Mesothelial cell of epicardium (in vitro differentiated cells): ENCODE measurements at places on chromosomes 3 and 15. TPM values are rescaled to one million over a fixed set of nuclear protein-coding genes. Genes with fewer than 3 reads are reported as not detected.

The GP5 gene
- 0.11 to 0.16 TPM in 2 of 3 replicates, not detected in the other for total RNA-seq

The STRA6 gene
- total RNA-seq: 101 to 114 TPM (median 111 TPM) in 3 replicates

The GPR15 gene
- not detected in 3 replicates for total RNA-seq

The SERPINI2 gene
- not detected in 3 replicates for total RNA-seq

The CPN2 gene
- total RNA-seq: not detected in 3 replicates

The ITIH1 gene
- total RNA-seq: not detected in 3 replicates

DNA sequence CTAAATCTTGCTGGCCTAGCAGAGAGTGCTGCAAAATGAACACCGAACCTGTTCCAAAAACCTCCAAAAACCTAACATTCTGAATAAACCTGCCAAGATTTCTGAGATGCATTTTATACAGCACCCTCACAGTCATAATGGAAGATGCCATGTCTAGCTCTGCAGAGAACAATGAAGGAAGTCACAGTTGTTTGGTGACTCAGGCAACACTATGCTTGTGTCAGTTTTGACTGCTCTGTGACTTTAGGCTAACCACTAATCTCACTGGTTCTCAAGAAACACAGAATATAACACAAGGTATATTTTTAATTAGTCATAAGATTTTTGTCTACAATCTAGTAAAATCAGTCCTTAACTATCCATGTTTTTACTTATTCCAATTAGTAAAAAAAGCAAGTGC, 606.6 kb downstream of the TBL1XR1 start:
- H3K36me3 ChIP-seq: no peaks in the 10 kb centered on the region
- no peak for DNase-seq
- H3K27me3 ChIP-seq: no peaks in the 10 kb centered on the region
- no peak overlapping the region for H3K4me3 ChIP-seq

DNA sequence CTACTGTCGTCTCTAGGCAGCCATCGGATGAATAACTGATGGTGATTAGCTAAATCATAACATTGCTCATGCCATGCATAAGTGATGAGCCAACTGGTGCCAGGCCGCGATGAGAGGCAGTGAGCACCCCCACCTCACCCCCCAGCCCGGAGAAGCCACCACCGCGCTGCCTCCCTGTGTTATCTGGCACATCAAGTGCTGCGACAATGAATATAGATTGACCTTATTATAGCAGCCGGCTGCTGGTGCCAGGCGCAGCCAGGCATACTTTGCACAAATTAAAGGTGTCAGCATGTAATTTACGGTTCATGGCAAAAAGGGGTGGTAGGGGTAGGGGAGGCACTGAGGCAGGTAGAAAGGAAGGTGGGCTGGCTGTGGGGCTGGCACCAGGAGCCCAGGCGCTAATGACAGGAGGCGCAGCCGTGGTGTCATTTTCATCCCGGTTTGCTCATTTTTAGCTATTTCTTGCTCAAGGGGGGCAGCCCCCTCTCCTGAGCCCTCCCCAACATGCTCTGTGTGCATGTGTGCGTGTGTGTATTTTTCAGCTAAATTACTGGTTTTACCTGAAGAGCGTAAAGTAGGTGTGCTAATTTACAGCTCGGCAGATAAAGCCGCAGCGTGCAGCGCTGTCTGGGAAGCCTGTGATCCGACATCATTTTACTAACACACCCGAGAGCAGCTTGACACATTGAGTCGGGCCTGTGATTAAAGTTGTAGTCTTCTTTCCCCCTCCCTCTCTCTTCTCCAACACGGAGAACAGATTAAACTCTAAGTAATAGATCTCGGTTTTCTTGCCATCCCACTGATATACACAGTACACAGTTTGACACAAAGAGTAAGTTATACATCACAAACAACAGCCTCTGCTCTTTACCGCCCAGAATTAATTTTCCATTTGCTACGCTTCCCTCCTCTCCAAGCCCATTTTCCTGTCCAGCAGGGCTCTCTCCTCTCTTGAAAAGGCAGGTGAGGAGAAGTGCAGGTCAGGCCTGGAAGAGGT, 212.3 kb downstream of the RPLP1 start:
- peaks cover 30% of the 10 kb centered on the region for H3K4me1 ChIP-seq
- peaks cover 5% of the 10 kb centered on the region for H3K27me3 ChIP-seq
- H3K36me3 ChIP-seq: no peaks in the 10 kb centered on the region

DNA sequence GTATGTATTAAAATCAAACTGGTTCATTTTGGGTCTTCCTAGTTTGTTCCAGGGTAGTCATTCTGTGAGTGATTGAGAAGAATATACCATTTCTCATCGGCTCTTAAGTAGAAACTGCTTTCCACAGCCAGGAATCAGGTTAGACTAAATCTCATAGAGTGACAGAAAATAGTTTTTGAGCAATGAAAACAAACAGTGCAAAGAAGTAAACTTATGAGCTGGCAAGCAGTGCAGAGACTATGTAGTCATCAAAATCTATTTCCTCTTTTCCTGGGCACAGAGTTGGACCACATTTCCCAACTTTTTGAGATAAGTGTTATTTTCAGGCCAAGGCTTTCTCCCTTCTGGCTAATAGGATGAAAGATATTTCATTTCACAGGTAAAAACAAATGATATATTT, 66.5 kb downstream of the UBE3A start:
- H3K4me3 ChIP-seq: no peak overlapping the region
- peaks cover 16% of the 10 kb centered on the region for H3K4me1 ChIP-seq
- H3K36me3 ChIP-seq: peaks cover 47% of the 10 kb centered on the region
- H3K27ac ChIP-seq: peak overlapping the region; percentile 21
- DNase-seq: no peak
- no peaks in the 10 kb centered on the region for H3K27me3 ChIP-seq

DNA sequence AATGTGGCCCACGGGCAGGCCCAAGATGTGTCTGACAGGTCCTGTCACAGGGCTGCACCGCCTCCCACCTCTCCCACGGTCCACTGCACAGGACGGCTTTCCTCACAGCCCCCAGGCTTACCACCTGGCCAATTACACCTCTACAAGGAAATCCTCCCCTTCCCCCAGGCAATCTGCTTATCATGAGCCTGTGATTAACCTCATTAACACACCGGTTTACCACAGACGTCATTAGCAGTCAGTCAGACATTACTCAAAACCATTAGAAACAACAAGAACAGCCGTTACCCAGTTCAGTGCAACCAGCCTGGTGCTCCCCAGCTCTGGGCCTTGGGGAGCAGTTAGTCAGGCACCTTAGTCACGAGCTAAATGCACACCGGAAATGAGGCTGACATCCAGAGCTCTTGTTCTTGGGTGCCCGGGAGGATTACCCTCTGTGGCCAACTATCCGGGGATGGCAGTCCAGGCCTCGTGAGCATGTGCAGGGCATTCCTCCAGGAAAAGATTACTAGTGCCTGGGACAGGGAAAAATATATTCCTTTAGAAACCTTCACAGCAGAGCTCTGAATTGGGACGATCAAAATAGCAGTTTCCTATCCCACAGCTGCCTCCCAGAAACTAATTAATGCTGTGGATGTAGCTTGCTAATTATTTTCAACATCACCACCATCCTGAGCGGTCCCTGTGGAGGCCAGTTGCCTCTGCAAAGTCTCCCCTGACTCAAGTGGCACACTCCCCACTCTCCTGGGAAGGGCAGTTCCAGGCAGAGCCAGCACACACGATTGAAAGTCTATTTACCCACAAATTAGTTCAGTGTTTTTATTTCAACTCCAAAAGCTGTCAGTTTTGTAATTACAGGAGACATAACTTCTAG, 117.4 kb upstream of the ZBED2 start:
- no peaks in the 10 kb centered on the region for H3K27me3 ChIP-seq
- no peak overlapping the region for H3K4me3 ChIP-seq
- DNase-seq: no peak
- H3K36me3 ChIP-seq: no peaks in the 10 kb centered on the region

- H3K4me1 ChIP-seq: peaks cover 2% of the 10 kb centered on the region
- H3K27ac ChIP-seq: no peak overlapping the region
- H3K4me3 ChIP-seq: no peak overlapping the region
- no peaks in the 10 kb centered on the region for H3K27me3 ChIP-seq
These were observed 304.7 kb downstream of the SUCLG2 start for GRCh38 chr3:67349551-67350174.

GRCh38 chr15:77002436-77002835, 7.5 kb downstream of the PSTPIP1 start:
- H3K27ac ChIP-seq: no peak overlapping the region
- no peak overlapping the region for H3K4me3 ChIP-seq
- no peaks in the 10 kb centered on the region for H3K4me1 ChIP-seq
- DNase-seq: no peak

DNA sequence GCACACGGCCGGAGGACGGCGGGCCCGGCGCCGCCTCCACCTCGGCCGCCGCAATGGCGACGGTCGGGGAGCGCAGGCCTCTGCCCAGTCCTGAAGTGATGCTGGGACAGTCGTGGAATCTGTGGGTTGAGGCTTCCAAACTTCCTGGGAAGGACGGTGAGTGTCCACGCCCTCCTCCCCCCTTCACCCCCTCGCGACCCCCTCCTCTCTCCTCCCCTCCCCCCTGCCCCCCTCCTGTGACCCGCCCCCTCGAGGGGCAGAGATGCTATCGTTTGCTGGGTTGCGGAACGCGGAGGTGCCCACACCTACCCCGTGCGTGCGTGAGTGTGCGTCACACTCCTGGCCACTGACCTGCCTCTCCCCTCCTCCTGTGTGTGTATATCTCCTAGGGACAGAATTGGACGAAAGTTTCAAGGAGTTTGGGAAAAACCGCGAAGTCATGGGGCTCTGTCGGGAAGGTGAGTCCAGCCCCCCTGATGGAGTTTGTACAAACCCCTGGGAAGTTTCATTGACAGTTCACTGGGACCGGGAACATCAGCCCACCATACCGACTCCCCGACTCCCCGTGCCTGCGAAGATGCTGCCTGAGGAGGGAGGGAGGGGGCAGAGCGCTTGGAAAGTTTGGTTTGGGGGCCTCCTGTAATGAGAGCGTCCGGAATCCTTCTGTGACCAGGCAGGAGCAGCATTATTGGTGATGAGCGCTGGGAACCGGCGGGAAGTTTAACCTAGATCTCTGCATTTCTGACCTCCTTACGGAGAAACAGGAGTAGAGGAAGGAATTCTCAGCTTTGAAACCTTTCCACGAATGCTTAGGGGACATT, 795 bp upstream of the SCAANT1 start:
- H3K4me1 ChIP-seq: peaks cover 24% of the 10 kb centered on the region
- DNase-seq: no peak
- peak overlapping the region; percentile 96 for H3K27ac ChIP-seq
- H3K27me3 ChIP-seq: no peaks in the 10 kb centered on the region

DNA sequence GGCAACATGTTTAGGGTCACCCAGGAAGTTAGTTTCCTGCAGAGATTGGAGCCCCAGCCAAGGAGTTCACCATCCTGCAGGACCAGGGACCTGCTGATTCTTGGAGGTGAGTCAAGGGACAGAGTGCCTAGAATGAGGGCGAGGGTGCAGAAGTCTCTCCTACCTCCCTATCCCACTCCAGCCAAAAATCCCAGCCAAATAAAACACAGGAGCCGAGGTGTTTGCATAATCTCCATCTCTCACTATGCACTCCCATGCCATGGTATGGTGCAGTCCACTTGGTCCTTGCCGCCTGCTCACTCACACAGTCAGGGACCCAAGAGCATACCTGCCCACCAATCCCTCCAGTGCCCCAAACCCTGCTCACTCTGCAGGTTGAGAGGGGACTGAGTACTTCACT, 294.2 kb downstream of the UACA start:
- DNase-seq: no peak
- no peaks in the 10 kb centered on the region for H3K36me3 ChIP-seq
- peaks cover 25% of the 10 kb centered on the region for H3K27me3 ChIP-seq
- H3K4me3 ChIP-seq: no peak overlapping the region

DNA sequence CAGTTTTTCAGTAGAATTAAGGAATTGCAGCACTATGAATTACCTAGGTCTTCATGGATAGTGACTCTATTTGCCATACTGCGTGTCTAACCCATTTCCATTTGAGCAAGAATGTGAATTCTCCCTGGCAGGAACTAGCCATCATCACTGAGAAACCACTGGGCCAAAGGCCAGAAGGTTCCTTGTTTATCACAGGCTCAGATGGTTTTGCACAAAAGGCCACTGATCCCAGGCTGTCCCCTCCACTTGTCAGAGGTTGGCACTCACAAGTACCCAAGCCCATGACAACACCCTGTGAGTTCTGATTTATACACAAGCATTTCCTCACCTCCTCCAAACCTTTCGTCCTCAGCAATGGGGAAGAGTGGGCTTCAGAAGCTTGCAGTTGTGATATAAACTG, 131.8 kb downstream of the FOXB1 start:
- no peak for DNase-seq
- no peaks in the 10 kb centered on the region for H3K36me3 ChIP-seq
- peaks cover 23% of the 10 kb centered on the region for H3K27me3 ChIP-seq
- H3K4me3 ChIP-seq: no peak overlapping the region
- peaks cover 11% of the 10 kb centered on the region for H3K4me1 ChIP-seq

GRCh38 chr3:171328419-171329082, 131.7 kb downstream of the TNIK start:
- no peak overlapping the region for H3K4me3 ChIP-seq
- no peaks in the 10 kb centered on the region for H3K27me3 ChIP-seq
- peaks cover 18% of the 10 kb centered on the region for H3K4me1 ChIP-seq

GRCh38 chr3:39750712-39751111, 58.7 kb upstream of the MYRIP start:
- peaks cover 2% of the 10 kb centered on the region for H3K27me3 ChIP-seq
- no peaks in the 10 kb centered on the region for H3K4me1 ChIP-seq
- no peak for DNase-seq
- no peak overlapping the region for H3K27ac ChIP-seq
- no peaks in the 10 kb centered on the region for H3K36me3 ChIP-seq

DNA sequence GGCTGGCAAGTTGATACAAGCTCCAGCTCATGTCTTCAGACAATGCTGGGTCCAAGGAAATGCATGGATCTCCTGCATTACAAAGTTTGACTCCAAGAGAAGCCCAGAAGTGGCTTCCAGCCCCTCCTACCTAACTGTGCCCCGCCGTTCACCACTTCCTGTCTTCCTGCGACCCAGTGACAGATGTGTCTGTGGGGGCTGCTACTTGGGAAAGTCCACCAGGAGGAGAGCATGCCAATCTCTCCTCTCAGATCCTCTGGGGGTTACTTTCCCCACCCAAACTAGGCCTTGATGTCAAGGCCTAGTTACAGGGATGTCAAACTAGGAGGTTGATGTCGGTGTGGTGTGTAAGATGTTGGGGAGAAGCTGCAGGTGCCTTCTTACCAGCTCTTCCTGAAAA, 133.6 kb upstream of the RASGRP1 start:
- no peak for DNase-seq
- H3K27ac ChIP-seq: no peak overlapping the region
- H3K4me1 ChIP-seq: peaks cover 12% of the 10 kb centered on the region
- H3K27me3 ChIP-seq: no peaks in the 10 kb centered on the region
- no peaks in the 10 kb centered on the region for H3K36me3 ChIP-seq
